ENCODE measurements at places on chromosomes 12 and 14. TPM values are rescaled to one million over a fixed set of nuclear protein-coding genes. Genes with fewer than 3 reads are reported as not detected.

MANSC4 gene
- total RNA-seq: not detected

DNA sequence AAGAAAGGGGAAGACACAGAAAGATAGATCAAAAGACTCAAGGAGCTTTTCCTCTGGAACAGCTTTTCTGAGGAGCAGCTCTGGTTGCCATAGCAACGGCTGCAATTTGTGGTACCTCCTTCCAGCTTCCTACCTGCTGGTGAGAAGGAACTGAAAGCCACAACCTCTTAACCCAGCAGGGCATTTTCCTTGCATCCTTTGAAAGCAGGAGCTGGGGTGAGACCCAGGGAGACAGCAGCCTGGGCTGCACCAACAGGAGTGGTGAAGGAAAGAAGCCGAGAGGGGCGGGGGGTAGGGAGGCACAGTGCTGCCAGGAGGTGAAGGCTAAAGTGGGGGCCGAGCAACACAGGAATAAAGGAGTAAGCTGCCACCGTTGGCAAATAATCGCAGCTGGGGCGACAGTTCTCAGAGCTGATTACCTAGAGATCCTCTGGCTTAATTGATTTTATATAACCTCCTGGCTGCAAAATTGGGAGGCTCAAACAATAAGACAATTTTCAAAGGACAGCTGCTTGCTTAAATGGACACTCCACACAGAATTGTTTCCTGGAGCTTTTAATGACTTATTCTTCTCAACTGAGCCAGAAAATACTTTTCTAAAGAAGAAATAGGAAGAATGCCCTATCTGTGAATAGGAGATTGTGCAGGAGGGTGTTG, 129.4 kb downstream of the RPAP3 start:
- DNase-seq: no peak

- DNase-seq: no peak
Observed at GRCh38 chr12:92133795-92134637, 11.6 kb downstream of the BTG1 start.

DNA sequence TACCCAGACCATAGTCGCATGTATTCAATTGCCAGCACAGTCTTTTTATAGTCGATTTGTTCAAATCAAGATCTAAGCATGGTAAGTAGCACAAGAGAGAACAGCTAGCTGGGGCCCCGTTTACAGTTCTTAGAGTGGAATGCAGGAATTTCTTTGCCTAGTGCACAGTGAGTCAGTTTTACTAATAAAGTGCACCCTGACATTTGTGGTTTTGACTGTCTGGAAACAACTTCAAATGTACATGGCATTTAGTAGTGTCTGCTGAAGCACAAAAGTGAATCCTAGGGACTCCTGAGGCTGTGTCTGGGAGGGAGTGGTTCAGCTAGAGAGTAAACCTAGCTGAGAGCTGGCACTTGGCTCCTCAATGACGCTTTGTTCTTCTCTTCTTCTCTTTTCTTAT, 64.9 kb downstream of the TMX1 start:
- DNase-seq: peak; percentile 49

DNA sequence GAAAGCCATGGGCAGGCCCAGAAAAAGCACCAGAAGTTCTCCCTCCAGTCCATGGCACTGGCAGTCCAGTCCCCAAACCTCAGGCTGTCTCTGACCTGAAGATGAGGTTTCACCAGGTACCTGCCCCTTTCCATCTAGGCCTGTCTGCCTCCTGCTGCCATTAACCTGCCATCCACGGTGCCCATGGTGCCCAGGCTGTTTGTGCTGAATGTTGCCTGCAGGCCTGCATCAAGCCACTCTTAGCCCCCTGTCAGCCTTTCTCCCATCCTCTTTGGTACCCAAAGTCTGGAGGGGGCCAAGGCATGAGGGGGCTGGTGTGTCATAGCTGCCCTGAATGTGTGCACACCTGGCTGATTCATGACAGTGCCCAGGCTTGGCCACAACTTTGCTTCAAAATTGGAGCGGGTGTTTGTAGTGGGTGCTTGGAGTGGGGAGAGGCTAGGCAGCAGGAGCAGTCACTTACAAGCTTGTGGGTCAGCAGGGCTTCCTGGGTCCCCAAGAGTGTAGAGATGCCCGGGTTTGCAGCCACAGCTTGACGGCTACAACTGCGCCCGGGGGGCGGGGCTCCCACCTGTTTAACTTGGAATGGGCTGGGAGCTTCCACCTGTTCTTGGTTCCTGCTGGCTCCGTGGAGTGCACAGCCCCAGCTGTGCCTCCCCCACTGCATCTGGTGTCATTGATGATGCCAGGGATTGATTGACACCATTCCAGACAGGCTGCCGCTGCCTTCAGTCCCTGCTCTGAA, 88.5 kb downstream of the GPHN start:
- DNase-seq: no peak

SYCP3 gene
- total RNA-seq: 0.04 TPM

GRCh38 chr12:98916106-98916505, 271.0 kb downstream of the APAF1 start:
- DNase-seq: no peak

DNA sequence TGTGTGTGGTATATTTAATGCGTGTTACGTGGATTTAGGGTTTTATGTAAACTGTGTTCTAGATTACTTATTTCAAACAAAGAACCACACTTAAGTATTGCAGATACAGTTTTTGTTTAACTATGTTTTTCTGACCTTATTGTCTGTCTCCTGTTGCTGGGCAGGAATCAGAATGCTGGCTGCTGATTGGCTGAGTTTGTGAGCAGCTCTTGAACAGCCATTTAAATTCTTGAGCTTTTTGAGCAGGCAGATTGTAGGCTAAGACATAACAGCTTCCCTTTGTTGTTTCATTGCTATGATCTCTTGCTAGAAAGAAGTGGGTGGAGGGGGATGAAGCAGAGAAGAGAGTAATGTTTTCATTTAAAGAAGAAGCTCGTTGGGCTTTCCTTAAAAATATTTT, 52.2 kb downstream of the ATF7IP start:
- DNase-seq: peak; percentile 90

- DNase-seq: no peak
Observed at GRCh38 chr12:55692631-55693322, 14.9 kb downstream of the ITGA7 start.

TAS2R10 gene
- 1.4 TPM for total RNA-seq

DNA sequence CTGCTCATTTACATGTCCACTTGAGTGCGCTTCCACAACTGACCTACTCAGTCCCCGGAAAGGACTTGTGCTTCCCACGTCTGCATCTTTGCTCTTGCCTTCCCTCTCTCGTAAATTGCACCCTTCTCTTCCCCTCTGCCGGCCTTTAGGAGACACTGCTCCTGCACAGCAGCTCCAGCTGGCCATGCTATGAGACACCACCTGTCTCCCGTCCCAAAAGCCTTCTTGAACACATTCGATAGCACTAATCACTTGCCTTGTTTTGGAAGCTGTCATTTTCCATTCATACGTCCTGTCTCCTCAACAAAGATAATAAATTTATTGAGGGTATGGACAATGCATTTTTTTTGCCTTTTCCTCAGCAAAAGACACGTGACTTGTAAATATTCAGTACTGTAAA, 15.7 kb upstream of the KCNA1 start:
- DNase-seq: no peak

GRCh38 chr12:2719392-2719791, 75.4 kb upstream of the FKBP4 start:
- DNase-seq: no peak

GRCh38 chr14:22555384-22556011, 33.5 kb downstream of the DAD1 start:
- no peak for DNase-seq

- DNase-seq: no peak
Observed at GRCh38 chr14:73753887-73754795, 40.0 kb upstream of the PNMA1 start.

DNA sequence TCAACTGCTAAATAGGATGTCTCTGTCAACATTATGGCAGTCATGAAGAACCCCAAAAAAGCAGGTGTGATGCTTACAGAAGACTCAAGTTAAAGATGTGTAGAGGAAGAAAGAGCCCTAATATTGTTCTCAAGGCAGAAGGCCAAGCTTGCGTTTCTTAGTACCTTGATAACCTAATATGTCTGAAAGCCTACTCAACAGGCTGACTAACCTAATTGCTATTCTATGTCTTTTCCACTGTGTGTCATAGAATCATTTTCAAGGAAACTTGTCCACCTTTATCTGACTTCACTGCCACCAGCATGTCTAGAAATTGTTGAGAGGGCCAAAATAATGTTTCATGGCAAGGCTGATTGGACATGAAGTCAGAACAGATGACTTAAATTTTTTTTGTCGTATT, 373.2 kb downstream of the BTG1 start:
- DNase-seq: no peak

PMEL gene
- 1.3 TPM for total RNA-seq

DNA sequence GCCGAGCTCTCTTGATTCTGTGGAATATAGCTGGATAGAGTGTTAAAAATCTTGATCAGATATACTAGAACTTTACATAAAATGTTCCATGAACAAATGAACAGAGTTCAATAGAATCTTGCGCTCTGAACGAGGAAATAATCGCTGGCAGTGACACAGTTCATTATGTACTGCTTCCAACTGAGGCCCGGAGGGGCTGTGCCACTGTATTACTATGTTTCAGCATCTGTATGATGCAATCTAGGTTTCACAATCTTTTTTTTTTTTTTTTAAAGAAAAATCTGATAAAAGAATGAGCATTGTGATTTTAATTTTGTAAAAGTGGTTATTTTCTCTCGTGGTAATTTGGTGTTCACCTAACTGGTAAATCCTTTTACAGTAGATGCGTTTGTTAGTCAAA, 77.2 kb downstream of the FERMT2 start:
- DNase-seq: no peak

SVOP gene
- not detected for total RNA-seq

KRT82 gene
- total RNA-seq: not detected

DNA sequence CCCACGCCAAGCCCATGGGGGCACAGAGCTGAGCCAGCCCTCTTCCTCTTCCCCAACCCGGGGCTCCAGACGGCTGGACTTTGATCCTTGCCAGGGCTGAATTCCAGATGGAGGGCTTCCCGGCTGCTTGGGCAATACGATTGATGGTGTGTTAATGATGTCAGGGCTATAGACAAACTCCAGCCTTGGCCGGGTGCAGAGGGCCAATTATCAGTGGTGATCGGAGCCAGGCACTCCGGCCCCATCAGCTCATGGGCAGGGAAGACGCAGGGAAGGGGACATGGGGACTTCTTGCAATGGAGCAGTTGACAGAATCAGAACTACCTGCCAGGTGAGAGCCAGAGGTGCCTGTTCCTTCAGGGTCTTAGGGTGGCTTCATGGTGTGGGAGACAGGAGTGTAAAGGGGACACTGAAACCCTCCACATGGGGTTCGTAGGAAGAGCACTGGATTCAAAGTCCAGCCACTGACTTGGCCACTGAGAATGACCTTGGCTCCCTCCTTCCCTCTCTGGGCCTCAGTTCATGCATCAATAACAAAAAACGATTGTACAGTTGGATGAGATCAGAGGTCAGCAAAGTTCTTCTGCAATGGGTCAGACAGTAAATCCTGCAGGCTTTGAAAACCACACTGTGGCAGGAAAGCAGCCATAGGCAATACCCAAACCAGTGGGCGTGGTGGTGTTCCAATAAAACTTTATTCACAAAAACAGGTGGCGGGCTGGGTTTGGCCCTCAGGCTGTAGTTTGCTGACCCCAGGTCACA, 333.7 kb downstream of the MED13L start:
- DNase-seq: no peak

DNA sequence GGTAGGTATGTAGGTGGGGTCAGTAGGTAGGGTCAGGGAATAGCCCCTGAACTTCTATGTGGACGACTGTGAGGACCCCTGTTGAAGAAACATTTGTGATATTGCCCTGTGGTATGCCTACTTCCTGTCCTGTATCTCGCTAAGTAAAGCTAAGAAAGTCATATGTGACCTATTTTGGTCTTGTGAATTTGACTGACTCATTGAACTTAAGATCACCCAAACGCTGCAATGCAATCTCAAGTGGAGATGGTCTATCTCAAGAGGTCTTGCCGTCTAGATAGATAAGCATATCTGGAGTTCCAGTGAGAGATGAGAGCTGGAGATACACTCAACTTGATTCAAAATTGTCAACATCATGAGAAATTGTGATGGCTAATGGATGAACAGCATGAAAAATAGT, 73.8 kb downstream of the TRAFD1 start:
- DNase-seq: no peak

FAM222A gene
- total RNA-seq: 18.9 TPM

SLCO1B1 gene
- total RNA-seq: not detected

DNA sequence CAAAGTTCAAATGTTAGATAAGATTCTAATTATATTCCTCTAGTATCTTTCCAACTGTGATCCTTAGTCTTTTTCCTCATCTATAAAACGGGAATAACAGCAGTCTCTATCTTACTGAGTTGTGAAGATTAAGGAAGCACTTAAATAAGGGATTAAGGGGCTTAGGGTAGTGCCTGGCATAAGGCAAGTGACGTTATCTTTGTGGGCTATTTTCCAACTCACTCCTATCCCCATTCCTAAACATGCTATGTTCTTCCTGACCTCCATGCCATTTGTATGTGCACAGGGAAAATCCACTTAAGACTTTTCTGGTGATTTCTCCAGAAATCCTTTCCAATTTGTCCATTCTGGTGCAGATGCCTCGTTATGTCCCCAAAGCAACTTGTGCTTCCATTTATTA, 33.3 kb downstream of the SUPT16H start:
- no peak for DNase-seq

TSPAN19 gene
- 0.49 TPM for total RNA-seq

GLI1 gene
- 174 TPM for total RNA-seq

ADCK1 gene
- total RNA-seq: 1.5 TPM

- DNase-seq: no peak
Observed at GRCh38 chr12:22287101-22287500, 47.4 kb downstream of the ST8SIA1 start.

GRCh38 chr12:125194987-125195386, 129.8 kb downstream of the AACS start:
- no peak for DNase-seq
